ENCODE measurements at places on chromosomes 7 and 10.

DNA sequence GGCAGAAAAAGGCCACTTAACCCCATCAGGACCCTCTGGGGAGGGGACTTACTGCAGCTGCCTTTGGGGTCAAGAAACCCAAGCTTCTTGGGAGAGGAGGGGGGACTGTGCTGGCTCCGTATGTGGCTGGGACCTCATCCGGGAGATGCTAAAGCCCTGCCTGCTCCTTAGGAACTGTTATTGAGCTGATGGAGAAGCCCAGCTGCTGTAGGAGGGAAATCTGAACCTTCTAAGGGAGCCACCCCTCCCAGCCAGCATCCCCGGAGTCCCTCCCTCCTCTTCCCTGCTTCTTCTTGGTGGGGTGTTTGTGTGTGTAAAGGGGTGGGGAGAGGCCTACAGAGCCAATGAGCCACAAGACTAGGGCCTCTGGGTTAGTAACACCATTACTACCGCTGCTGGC is 8.2 kb downstream of the KCNIP2 start:
- no peak for DNase-seq

- DNase-seq = no peak
These were observed 3.1 kb upstream of the HOXA9 start for GRCh38 chr7:27168265-27168947.

GRCh38 chr10:34295142-34295548 is 520.0 kb downstream of the PARD3 start:
- no peak for DNase-seq

- DNase-seq = no peak
These were observed 130.5 kb upstream of the PFKP start for GRCh38 chr10:2936816-2937215.

GRCh38 chr10:14815681-14816080 is 22.2 kb downstream of the CDNF start:
- no peak for DNase-seq

DNA sequence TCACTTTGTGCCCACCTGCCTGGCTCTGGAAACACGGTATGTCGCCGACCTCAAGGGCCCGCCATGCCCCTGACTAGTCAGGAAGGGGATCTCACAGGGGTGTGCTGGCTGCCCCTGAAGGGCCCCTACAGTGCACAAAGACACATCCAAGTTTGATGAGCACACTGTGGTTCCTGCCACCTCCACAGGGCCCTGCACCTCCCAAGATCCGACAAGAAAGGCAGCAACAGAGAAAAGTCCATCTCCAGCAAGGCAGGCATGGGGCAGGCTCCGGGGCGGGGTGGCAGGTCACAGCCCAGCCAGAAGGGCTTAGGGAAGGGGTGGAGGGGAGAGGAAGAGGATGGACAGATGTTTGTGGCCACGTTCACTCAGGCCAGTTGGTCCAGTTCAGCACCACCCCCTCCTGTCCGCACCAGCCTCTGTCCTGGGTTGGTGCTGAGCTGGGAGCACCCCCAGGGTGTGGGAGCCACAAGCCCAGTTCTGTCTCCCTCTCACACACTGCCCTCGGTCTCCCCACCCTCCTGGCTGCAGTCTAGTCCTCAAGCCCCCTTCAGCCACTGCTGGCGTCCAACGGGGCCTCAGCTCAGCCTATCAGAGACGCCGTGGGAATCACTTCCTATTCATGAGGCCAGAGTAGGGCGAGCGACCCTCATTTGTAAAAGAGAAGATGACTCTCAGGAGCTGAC is 11.5 kb downstream of the DRGX start:
- DNase-seq = no peak

- DNase-seq = no peak
These were observed 144.3 kb downstream of the GRID1 start for GRCh38 chr10:86222336-86222650.

GRCh38 chr10:22251751-22252223 is 34.0 kb upstream of the EBLN1 start:
- DNase-seq = no peak

- no peak for DNase-seq
These were observed 40.3 kb upstream of the PSMG3 start for GRCh38 chr7:1610013-1610677.
